AG09319 (cell line): ENCODE measurements at places on chromosomes 2 and 18.

DNA sequence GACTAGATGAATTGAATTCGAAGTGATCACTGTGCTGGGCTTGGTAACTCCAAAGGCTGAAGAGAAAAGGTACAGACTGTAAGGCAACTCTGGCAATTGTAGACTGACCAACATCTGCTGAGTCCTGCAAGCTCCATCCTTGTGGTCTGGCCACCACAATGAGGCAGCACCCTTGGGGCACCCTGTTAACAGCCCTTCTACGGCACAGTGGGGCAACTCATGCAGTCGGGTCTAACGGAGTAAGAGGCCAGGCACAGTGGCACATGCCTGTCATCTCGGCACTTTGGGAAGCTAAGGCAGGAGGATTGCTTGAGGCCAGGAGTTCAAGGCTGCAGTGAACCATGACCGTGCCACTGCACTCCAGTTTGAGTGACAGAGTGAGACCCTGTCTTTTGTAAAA lies 126.8 kb downstream of the ZAP70 start:
- no peak for DNase-seq

DNA sequence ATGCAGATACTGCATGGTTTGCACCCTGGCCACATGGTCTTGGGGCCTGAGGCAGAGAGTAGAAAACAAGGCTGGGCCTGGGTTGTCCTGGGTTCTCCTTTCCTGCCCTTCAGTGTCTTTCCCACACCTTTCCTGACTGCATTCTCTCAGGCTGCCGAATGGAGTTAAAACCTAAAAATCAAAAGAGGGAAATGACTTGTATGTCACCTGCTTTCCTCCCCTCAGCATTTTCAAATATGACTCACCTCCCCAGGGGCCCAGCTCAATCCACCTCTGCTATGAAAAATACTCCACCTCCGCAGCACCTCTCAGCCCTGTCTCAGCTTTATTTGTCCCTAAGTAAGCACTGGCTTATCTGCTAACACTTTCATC lies 457.8 kb upstream of the MEX3C start:
- no peak for DNase-seq

DNA sequence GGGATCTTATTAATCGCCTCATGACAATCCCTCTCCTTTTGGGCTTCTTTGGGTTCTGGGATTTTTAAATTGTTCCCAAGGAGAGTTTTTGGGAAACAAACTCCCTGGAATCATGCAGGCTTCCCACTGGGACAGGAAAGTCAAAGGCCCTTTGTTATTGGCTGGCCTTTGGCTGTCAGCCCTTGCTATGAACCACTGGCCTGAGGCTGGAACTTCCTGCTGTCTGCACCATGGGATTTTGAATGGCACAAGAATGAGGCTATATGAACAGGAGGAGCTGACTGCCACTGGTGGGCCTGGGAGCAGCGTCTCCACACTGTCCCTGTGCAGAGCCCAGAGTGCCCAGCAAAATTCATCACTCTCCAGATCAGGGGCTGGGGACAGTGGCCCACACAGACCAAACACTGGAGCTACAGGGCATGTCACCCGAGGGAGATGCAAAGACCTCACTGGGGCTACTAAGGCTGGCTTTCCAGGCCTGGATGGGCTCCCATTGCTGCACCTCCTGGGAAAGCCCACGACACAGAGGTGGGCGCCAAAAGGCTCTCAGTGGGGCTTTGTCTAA lies 35.7 kb downstream of the STEAP3 start:
- DNase-seq, result no peak

DNA sequence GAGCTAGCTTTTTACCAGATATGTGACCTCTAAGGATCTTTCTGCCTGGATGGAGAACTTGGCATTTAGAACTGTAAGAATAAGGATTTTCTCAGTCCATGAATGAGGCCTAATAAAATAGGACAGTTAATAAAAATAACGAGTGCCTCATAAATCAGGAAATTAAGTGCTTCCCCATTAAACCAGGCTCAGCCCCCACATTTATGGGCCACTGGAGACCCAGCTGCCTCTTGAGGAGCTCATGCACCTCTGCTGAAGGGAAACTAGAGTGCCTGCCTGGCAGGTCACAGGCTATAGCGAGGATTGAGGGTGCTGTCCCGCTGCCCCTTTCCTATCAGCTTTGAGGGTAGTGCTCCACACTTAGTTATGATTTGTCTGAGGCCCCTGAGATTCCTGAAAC lies 158.0 kb downstream of the ALK start:
- no peak for DNase-seq

- no peak for DNase-seq
Observed at GRCh38 chr2:168090366-168091135, 156.8 kb downstream of the STK39 start.

- no peak for DNase-seq
Observed at GRCh38 chr2:27591745-27592144, 8.9 kb downstream of the ZNF512 start.

- DNase-seq, result no peak
Observed at GRCh38 chr2:159146996-159147666, 139.4 kb downstream of the WDSUB1 start.

GRCh38 chr2:158097481-158097880 lies 4.2 kb upstream of the UPP2 start:
- DNase-seq, result no peak

GRCh38 chr2:240453461-240454105 lies 18.1 kb downstream of the GPC1 start:
- DNase-seq, result no peak

DNA sequence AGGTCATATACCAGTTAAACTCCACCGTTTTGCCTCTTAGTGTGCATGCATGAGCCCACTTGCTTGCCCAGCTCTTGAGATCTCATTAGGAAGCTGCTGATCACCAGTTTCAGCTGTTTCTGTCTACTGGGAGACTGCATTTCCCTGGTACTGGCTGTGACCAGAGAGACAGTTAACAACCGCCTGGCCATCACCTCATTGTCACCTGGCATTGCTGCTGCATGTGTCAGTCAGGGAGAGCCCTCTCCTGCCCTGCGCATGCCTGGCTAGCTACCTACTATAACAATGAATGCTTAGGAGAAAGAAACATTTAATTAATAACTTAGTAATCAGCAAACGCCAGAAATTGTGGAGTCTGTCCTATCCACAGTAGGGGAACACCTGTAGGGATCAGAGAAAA lies 265.8 kb upstream of the CYRIA start:
- DNase-seq, result no peak

DNA sequence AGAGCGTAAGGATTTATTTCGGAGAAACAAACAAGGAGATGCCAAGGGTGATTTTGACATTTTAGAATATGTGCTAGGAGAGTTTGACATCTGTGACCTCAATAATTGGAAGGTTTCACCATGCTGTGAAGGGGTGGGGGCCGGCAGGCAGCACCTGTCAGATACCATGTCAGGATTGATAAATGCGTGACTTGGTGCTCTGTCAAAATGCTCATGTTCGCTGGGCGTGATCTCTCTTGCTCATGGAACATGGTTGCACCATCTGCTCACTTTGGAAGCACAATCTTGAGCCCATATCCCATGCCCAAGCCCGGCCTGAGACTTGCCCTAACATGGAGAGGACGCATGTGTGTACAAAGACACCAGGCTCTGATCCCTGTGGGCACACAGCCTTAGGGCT lies 347.6 kb downstream of the RNF144A start:
- no peak for DNase-seq

DNA sequence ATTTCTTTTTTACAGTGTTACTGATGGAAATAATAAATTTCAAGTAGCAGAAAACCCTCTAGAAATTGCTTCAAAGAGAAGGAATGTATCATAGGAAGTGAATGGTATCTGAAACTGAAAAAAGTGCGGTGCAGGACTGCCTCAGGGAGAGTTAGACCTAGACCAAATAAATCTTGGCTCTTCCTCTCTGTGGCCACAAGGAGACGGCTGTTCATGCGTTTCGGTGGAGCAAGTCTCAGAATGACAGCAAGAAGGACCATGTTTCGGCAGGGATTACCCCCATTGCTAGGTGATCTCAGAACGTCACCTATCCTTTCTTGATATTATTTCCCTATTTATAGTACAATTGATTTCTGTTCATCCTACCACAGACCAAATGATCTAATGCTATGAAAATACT lies 522.3 kb downstream of the SOX11 start:
- DNase-seq, result no peak

GRCh38 chr2:85259101-85259590 lies 68.6 kb downstream of the TGOLN2 start:
- peak; percentile 69 for DNase-seq

DNA sequence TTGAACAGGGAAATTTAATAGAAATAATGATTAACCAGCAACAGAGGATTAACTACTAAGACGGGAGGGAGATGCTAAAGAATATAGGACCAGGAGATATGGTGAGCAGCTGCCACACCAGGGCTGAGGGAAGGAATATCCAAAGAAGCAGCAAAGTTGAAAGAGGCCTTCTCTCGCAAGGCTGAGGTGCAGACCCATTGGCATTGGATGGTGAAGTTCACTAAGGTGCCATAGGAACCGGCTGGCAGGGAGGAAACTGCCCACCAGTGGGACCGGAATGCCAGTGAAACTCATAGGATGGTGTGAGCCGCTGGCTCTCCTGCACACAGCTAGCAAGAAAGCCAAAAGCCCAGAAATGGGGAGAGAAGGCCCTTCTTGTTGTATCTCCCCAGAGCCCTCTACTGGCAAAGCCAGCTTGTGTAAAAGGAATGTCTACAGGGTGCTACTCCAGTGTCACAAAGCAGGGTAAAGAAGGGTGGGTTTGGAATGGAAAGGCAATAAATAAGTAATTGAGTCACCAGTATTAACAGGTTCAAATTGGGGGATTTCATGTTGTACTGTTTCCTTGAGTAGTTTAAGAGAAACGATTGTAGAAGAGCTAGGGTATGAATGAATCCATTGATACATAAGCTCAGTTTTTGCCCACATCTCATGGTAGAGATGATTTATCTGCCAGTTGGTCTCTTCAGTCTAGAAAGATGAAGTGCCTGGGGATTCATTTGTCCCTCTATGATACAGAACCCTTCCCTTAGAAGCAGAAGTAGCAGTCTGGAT lies 36.0 kb downstream of the FARP2 start:
- peak; percentile 32 for DNase-seq

DNA sequence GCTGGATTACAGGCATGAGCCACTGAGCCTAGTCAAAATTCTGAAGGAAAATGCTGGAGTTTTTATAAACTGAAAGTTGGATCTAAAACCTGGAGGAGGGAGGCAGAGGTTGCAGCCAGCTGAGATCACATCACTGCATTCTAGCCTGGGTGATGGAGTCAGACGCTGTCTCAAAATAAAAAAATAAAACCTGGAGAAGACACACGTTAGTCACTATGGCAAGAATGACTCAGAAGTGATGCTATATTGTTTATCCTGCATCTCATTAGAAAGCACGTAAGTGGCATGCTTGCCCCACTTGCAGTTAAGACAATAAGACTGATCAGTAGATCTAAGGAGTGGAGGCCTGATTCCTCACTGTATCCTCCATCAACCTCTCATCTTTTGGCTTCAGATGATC lies 106.6 kb upstream of the STON1 start:
- peak; percentile 24 for DNase-seq

DNA sequence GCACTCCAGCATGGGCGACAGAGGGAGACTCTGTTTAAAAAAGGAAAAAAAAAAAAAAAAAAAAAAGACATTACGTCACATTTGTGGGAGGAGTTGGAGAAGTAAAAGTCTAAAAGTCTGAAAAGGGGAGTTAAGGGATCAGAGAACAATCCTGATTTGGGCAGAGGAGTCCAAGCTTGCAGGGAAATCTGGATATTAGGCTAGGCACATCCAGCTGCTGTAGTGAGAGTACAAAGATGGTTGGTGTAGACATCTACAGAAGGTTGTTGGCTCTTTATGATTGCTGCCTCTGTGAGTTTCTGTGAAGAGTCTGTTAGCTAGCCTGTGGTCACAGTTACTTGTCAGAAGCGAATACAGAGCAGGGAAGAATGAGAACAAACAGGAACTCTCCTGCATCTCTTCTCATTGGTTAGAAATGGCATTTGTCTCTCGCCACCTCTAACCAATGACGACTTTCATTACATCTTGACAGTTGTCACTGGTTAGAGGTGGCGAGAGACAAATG lies 3.3 kb upstream of the OSBPL6 start:
- DNase-seq, result no peak

- DNase-seq, result no peak
Observed at GRCh38 chr18:1133541-1133940, 228.9 kb downstream of the ADCYAP1 start.

- no peak for DNase-seq
Observed at GRCh38 chr2:205681401-205682238, 681 bp upstream of the NRP2 start.

- peak; percentile 16 for DNase-seq
Observed at GRCh38 chr2:74876081-74876886, 42.4 kb downstream of the HK2 start.

DNA sequence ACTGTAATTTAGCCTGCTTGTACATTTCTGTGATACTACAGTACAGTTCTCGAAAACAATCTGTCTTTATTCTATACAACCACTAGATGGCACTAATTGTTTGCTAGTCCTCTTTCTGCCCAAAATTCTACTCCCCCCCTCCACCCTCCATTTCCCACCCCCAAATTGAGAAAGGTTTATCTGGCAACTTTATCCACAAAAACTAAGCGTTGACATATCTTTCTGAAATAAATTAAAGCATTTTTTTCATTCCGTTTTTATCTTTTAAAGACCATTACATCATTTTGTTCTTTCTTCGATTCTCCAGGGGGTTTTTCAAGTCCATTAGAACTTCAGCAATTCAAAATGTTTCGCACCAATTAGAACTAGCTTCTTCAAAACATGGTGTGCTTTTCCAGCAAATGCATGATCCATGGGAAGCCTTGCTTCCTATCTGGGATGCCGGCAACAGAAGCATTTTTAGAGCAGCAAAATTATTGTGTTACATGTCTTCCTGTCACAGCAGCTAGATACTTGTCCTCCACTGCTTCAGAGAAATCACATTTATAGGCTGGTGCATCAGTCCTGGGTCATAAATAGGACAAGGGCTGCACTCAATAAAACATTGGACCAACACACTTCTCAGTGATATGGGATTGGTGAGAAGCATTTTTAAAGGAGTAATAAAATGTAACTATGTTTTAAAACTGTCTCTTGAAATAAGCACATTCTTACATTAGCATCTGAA lies 241.3 kb downstream of the PAX3 start:
- no peak for DNase-seq

GRCh38 chr2:223053484-223054192 lies 1.6 kb downstream of the KCNE4 start:
- no peak for DNase-seq

DNA sequence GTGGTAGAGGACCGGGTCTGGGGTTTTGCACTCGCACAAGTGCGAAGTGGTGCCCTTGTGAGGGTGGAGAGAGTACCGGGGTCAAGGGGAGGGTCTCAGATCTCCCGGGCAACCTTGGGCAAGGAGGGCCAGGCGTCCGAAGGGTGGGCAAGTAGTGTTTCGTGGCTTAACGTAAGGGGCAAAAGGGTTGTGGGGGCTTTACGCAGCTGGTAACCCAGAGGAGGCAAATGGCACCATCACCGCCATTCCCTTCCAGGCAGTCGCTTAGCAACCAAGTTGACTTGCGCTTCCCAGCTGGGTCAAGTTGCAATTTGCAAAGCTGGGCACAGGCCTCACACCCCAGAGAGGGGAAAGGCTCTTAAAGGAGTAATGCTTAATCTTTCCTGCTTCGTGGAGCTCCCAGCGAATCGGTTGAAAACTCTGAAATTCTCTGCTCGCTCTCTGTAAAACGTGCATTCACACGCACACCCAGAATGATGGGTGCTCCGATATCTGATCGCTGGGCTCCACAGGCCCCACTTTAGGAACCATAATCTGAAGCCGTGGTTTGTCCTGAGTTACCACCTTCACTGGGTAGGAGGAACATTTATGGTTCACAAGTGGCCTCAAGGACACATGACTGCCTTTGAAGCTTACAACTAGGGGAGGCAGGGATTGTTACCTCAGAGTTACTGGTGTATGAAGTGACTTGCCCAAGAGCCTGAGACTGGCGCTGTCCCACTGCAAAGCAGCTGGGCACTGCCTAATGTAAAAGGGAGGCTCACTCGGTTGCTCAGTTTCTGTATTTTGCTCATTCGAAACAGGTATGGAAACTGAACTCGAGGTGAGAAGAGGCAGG lies 127.9 kb downstream of the UXS1 start:
- DNase-seq, result no peak
